CD8-positive, alpha-beta memory T cell (primary cell): ENCODE measurements at places on chromosomes 4 and X. TPM values are rescaled to one million over a fixed set of nuclear protein-coding genes. Genes with fewer than 3 reads are reported as not detected.

Gene SPANXB1
- not detected for total RNA-seq

Gene RAB41
- not detected for total RNA-seq

Gene GPRIN3
- 15.6 TPM for total RNA-seq

Gene FABP2
- not detected for total RNA-seq

Gene GPR119
- not detected for total RNA-seq

Gene IL13RA1
- total RNA-seq = 0.59 TPM

Gene MAGEA4
- not detected for total RNA-seq

Gene IDH3G
- total RNA-seq = 61.6 TPM

Gene P2RY4
- total RNA-seq = 0.18 TPM

Gene GUCY1B1
- total RNA-seq = 0.18 TPM
